Activated CD4-positive, alpha-beta T cell treated with anti-CD3 and anti-CD28 coated beads for 4 hours (primary cell): ENCODE measurements at places on chromosomes 16 and 17.

DNA sequence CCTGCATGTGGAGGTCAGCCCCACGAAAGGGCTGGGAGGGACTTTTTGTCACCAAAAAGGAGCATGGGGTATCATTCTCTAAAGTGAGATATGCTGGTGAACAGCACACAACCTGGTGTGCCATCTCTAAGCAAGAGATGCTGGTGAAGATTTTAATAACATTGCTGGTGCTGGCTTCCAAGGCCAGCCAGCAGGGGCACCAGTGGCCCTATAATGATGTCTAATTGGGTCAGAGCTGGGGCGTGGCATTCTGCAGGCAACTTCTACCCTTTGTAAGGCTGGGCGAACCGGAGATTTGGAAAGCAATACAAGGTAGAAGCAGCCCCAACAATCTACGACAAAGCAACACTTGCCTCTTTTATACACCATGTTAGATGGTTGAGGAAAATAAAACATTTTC, 16.8 kb downstream of the SDR42E1 start:
- DNase-seq = no peak

DNA sequence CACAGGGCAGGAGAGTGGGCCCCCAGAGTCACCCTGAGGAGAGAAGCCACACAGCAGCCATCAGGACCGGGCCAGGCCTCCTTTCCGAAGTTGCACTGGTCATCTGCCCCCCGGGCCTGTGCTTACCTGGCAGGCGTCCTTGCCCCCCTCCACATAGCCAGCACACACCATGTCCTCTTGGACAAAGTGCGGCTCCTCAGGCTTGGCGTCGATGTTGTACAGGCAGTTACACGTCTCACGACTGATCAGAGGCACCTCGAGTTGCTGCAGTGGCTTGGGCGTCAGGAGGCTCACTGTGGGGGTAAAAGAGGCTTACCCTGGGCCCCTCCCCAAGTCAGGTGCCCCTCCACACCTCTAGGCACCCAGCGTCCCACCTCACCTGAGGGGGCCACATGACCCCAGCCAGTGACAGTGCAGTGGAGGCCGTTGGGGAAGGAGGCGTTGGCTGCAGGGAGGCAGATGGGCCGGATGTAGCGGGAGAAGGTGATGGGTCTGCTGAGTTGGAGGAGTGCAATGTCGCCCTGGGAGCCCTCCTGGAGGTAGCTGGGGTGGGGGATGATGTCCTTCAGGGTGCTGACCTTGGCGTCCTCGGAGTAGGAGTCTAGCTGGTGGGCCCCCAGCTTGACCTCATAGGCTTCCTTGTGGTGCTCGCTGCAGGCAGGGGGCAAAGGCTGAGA, 3.1 kb downstream of the PRSS8 start:
- no peak for DNase-seq

- no peak for DNase-seq
Observed at GRCh38 chr16:11727796-11728543, 14.7 kb downstream of the TXNDC11 start.

DNA sequence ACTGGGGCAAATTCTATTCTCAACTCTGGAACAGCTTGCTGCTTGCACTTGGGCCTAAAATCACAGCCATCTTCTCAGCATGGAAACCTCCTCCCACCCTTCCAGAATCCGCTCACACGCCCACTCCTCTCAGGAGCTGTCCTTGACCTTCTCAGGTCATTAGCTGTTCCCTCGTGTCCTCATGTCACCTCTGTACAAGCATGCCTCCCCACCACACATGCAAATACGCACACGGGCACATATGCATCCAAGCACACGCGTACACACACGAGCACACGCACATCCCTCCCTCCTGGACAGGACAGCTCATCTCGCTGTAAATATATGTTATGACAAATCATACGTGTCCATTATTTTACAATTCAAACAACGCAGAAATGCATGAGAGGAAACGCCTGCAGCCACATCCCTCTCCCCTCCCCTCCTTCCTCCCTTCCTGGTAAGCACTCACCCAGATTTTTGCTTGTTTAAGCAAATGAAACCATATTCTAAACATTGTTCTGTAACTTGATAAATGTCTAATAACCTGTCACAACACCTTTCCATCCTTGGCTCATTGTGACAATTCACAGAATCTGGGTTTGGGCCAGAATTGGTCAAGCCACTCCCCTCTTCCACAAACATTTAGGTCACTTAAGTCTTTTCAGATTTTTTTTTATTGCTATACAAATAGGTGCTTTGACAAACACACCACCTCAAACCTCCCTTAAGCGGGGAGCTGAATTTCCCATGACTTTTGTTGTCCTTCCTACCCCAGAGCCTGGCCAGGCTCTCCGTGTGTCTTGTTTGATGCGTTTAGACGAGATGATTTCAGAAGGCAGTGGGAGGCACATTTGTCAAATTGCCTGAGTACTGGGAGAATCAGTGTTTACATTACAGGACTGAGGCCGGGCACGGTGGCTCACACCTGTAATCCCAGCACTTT, 41.7 kb downstream of the DNAH17 start:
- DNase-seq = no peak

- DNase-seq = no peak
Observed at GRCh38 chr16:86931410-86931941, 353.1 kb downstream of the FOXL1 start.

- no peak for DNase-seq
Observed at GRCh38 chr16:22381392-22381791, 7.0 kb upstream of the CDR2 start.

DNA sequence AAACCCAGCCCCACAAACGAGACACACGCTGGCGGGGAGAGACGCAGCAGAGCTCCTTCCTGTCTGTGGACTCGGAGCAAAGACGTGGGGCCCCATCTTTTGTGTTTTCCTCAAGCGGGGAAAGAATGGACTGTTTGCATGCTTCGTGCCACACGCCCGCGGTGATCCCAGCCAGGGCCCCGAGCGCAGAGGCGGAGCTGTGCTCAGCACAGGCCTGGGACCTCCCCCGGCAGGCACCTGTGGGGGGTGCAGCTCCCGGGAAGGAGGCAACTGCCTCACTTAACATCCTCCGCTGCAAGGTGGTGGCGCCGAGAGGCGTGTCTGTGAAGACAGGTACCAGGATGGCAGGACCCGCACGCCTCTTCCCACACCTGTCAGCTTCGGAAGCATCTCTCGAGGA, 19.1 kb downstream of the TRARG1 start:
- DNase-seq = peak; percentile 52

GRCh38 chr17:19457046-19457445, 46.0 kb downstream of the RNF112 start:
- no peak for DNase-seq

- no peak for DNase-seq
Observed at GRCh38 chr16:10929853-10930754, 12.2 kb downstream of the DEXI start.

GRCh38 chr16:87278191-87279093, 38.8 kb downstream of the C16orf95 start:
- DNase-seq = no peak

GRCh38 chr16:86928523-86929011, 350.2 kb downstream of the FOXL1 start:
- DNase-seq = no peak

- no peak for DNase-seq
Observed at GRCh38 chr16:17452922-17453321, 17.8 kb downstream of the XYLT1 start.

DNA sequence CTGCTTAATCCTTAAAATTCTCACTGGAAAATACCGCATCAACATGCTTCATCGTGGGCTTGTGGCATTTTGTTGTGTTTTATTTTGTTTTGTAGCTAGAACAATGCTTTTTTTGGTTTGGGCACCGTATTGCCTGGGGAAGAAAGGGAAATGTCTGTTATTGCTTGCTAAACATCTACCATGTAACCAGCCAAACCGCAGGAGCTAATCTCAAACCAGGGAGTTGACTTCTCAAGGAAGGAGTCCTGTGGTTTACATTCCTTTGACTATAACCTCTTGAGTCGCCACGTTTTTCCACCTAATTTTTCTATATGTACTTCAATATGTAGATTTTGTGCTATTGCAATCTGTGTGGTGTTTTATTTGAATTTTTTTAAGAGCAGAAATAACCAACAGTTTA, 593.5 kb upstream of the SOX9 start:
- no peak for DNase-seq

- DNase-seq = no peak
Observed at GRCh38 chr16:81477697-81478693, 33.4 kb downstream of the CMIP start.

- DNase-seq = no peak
Observed at GRCh38 chr17:64209983-64210382, 53.1 kb downstream of the TEX2 start.

GRCh38 chr17:77380395-77381184, 239.8 kb downstream of the SEC14L1 start:
- no peak for DNase-seq

- no peak for DNase-seq
Observed at GRCh38 chr16:25235991-25236390, 19.2 kb downstream of the AQP8 start.

- no peak for DNase-seq
Observed at GRCh38 chr16:51747329-51747728, 596.3 kb upstream of the SALL1 start.

- DNase-seq = no peak
Observed at GRCh38 chr16:53643474-53643873, 60.2 kb downstream of the RPGRIP1L start.

GRCh38 chr17:73552300-73553048, 91.8 kb downstream of the SDK2 start:
- DNase-seq = no peak

GRCh38 chr17:21542070-21542469, 150.3 kb upstream of the KCNJ18 start:
- DNase-seq = no peak

GRCh38 chr17:45270828-45271418, 9.0 kb upstream of the SPATA32 start:
- peak; percentile 41 for DNase-seq

DNA sequence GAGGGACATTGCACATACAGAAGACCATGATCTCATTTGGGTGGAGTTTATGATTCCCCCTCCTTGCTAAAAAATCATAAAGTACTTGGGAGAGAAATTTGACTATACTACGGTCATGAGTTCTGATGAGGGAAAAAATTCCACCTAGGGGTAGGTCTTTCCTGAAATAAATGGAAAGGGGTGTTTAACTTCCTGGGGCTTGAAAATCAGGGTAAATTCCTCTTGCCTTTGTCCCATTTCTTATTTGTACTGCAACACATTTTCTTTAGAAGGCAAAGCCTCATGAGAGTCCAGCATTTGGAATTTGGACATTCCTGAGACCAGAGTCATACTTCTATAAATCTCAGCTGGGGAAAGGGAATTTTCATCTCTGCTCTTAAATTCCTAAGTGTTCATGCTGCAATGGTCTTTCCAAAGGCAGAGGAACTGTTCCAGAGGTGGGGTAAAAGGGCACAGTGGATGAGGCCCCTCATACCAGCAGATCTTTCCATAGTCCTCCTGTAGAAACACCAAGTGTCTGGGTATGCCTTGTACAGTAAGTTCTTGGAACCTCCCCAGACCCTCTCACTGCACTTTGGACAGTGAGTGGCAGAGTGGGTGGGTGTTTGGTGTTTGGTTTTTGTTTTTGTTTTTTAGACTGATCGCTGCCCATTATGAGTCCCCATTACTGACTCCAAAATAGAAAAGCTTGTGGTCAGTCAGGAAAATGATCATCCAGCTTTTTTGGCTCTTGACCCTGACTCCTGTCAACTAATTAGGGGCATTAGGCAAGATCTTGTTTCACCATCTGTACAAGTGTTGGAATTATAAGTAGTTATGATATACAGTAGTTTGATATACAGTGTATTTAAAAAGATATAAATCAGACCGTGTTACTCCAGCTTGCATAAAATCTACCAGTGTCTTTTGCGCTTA, 6.0 kb downstream of the LYRM1 start:
- DNase-seq = no peak

- DNase-seq = no peak
Observed at GRCh38 chr17:19718613-19719354, 2.4 kb upstream of the SLC47A2 start.

GRCh38 chr16:51896013-51896412, 650.9 kb downstream of the TOX3 start:
- no peak for DNase-seq

DNA sequence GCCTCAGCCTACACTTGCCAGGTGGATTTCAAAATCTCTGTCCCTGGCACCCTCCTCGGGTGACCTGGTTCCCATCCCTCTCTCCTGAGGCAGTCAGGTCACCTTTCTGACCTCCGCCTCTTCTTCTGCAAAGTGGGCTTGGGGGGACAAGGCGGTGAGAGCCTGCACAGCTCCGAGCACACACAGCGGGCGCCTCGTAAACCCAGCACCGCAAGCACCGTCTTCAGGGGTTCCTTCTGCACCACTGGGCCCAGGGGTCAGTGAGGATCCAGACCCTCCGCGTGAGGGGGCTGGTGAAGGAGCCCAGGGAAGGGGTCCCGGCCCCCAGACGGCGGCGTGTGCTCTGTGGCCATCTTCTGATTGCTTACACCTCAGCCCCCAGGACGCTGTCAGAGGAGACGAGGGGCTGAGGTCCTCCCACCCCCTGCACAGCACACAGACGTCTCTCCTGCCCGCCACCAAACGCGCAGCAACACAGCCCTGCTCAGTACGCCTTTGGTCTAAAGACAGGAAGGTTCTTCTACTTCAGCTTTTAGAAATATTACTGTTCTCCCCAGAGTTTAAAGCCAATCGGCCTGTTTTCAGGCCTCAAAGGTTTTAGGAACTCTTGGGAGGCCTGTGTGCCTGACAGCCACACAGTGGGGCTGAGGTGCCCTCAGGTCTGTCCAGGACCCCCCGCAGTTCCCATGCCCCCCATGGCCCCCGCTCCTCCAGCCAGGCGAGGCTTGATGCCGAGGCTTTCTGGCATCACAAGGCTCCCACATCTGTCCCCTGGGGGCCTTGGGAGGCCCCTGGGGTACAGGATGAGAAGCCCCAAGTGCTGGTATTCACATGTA, 2.7 kb downstream of the CBFA2T3 start:
- DNase-seq = no peak

DNA sequence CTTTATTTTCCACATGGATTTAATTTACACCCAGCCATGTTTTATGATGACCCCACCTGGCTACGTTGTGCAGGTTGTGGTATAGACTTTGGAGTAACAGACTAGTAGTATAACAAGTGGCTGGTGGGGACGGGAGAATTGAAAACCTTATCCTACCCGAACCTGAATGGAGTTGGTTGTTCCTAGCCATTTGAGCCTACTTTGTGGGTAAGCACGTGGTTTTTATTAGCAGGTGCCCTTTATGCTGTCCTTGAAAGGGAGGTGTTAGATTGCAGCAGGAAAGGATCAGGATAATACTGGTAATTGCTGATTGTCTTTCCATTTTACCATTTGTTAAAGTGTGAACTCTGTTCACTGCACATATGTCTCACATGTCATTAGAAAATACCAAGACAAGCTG, 31.9 kb upstream of the PHAF1 start:
- DNase-seq = no peak

- no peak for DNase-seq
Observed at GRCh38 chr17:78266231-78266631, 34.8 kb downstream of the TMEM235 start.

GRCh38 chr17:73551144-73551543, 93.1 kb downstream of the SDK2 start:
- no peak for DNase-seq

- no peak for DNase-seq
Observed at GRCh38 chr17:46759141-46759540, 59.4 kb downstream of the WNT3 start.
